ENCODE measurements at places on chromosomes 11 and 22.

- DNase-seq, result no peak
Observed at GRCh38 chr22:42026705-42027104, 28.1 kb downstream of the WBP2NL start.

DNA sequence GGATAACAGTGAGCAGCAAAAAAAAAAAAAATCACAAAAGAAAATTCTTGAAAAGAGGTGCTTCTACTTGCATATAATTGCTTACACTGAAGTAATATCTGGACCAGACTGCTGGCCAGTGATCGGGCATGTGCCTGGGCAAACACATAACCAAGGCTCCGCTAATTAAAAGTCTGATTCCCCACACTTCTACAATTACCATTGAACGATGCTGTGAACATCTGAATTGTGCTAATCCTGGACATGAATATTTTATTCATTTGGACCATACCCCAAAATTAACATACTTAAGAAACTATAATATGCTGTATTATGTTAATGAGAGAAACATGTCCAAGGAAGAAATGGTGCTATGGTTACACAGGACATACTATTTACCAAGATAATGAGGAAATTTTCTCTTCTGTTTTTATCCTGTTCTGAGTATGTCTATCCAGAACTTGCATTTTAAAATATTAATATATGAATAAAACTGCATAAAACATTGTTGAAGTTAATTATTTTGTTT, 69.8 kb downstream of the LRRC4C start:
- DNase-seq, result no peak

GRCh38 chr22:24423519-24424000, 3.8 kb upstream of the ADORA2A start:
- peak; percentile 65 for DNase-seq

DNA sequence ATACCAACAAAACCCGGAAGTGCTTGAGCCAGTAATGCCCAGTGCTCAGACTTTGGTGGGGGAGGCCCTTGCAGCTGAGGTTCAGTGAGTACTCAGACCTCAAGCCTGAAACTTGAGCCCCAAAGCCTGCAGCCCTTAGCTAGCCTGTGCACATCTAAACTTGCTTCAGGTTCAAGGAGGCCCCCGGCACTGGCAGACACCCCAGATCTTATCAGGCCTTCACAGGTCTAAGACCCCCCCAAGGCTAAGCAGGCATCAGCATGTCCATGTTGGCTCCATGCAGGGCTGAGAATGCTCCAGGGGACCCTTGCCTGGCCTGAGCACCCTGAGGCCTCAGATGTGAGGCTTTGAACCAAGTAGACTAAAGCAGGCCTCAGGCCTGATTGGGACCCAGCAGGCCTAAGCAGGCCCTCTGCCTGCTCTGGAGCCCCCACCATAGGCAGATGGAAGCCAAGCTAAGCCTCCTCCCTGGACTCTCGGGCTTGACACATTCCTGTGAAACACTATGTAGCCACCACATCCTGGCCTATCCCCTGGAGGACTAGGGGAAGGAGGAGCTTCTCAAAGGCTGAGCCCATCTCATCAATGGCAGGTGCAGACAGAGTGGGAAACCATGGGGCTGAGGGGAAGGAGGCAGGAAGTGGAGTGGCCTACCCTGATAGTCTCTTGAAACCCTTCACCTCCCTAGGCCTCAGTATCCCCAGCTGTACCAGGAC, 1.2 kb upstream of the CASTOR1 start:
- no peak for DNase-seq

GRCh38 chr22:19524170-19525115, at the start of gene CLDN5:
Gene CLDN5 (minus strand): TSS chr22:19524410. CDS start chr22:19524255, 155 bp downstream.
- DNase-seq, result no peak

DNA sequence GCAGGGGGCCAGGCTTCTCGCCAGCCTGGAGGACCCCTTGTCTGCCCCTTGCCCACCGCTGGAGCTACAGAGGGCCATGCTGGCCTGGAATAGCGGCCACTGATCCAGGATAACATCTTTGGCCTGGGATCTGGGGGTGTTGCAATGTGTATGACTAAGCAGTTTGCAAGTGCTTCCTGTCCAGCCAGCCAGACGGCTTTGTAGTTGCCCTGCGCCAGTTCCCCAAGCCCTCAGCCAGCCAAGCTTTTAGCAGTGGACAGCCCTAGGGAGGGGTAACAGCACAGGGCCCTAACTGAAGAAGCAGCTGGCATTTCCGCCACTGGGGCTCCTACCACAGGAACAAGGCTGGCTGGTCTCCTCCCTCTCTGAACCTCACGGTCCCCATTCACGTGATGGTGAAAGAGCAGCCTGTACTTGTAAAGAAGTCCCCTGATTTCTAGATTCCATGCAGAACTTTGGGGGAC, 32.1 kb downstream of the UQCR10 start:
- no peak for DNase-seq

DNA sequence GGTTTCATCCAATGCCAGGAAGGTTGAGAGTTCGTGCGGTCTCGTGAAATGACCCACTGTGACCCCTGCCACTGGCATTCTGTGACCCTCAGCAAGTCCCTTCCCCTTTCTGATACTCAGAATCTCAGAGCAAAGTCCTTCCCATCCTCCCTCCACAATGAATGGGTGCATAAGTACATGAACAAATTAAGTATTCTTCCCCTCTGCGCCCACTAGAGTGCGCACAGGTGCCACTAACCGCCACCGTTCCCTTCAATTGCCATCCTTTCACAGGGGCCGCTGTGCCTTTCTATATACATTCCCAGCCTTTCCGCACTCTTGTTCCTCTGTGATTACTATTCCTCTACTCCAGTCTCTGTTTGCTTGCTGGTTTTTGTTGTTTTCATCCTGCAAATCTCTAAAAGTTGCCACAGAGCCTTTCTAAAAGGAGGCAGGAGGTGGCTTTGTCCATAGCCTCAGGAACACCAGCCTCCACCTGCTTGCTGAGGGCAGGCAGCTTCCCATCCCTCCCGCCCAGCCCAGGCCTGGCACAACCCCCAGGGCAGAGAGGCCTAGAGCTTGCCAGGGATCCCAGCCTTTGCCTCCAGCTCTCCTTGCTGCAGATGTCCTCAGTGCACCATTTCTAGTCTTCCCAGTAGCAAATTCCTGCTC, 6.7 kb upstream of the AP1B1 start:
- peak; percentile 41 for DNase-seq
